ACHN (cell line): ENCODE measurements at places on chromosomes 13 and 19.

DNA sequence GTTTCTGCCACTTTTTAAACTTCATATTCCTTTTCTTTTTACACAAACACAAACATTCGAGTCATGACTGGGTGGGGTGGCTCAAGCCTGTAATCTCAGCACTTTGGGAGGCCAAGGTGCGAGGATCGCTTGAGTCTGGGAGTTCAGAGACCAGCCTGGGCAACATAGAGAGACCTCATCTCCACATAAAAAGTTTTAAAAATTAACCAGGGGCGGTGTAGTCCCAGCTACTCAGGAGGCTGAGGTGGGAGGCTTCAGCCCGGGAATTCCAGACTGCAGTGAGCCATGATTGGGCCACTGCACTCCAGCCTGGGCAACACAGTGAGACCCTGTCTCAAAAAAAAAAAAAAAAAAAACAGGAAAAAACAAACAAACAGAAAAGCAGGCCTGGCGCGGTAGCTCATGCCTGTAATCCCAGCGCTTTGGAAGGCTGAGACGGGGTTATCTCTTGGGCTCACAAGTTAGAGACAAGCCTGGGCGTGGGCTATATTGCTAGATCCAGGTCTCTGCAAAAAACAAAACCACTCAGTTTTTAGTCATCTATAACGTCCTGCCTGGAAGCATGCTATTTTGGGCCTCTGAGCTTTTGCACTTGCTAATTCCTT is 583 bp upstream of the BAX start:
- no peak for DNase-seq

DNA sequence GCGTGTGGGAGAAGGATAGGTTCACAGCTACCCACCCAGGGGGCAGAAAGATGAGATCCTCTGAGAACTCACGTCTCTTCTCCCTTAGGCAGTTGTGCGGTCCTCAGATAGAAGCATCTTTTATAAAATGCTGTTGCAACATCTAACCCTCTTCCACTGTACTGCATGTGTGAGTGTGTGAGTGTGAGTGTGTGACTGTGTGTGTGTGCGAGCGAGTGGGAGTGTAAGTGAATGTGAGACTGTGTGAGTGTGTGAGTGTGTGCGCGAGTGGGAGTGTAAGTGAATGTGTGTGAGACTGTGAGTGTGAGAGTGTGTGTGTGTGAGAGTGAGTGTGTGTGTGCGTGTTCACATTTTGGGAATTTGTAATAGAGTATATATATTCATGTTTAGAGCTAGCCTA is 55.6 kb upstream of the F7 start:
- DNase-seq: no peak

GRCh38 chr13:113916330-113916815 is 52.5 kb upstream of the GAS6 start:
- DNase-seq: no peak

- no peak for DNase-seq
Observed at GRCh38 chr19:56377105-56377924, 16.0 kb downstream of the ZNF582 start.

DNA sequence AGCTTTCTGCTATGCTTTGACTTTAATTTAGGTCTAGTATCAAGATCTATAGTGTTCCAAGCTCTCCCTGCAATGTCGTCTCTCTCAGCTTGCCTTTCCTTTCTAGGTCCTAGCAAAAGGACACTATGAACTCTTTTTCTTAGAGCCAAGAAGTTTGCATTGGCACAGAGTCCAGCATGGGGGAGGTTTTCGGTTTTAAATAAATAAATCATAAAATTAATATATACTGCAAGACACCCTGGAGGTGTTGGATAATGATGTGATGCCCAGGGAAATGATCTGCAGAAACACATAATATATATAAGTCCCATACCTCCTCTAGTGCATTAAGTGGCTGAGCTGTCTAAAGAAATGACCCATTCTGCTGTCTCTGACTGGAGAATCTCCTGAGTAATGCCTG is 316.4 kb upstream of the MAB21L1 start:
- no peak for DNase-seq

GRCh38 chr13:79429309-79429708 is 23.3 kb upstream of the RBM26 start:
- DNase-seq: no peak

DNA sequence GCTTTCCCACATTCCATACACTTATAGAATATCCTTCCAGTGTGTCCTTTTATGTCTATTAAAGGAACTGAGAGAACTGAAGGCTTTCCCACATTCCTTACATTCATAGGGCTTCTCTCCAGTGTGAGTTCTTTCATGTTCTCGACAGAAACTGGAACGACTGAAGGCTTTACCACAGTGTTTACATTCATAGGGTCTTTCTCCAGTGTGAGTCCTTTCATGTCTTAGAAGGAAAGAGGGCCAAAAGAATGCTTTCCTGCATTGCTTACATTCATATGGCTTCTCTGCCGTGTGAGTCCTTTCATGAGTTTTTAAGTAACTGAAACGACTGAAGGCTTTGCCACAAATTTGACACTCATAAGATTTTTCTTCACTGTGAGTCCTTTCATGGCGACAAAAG is 22.3 kb downstream of the ZNF44 start:
- DNase-seq: no peak

GRCh38 chr19:13831537-13832467 is 36.6 kb downstream of the ZSWIM4 start:
- DNase-seq: no peak

GRCh38 chr19:37466277-37466797 is 907 bp downstream of the ZNF569 start:
- DNase-seq: no peak

- peak; percentile 60 for DNase-seq
Observed at GRCh38 chr13:46893798-46894560, 2.9 kb downstream of the HTR2A start.

- peak; percentile 93 for DNase-seq
Observed at GRCh38 chr19:19663256-19664120, at the start of gene ATP13A1. Gene ATP13A1 (minus strand): TSS chr19:19663676. CDS start chr19:19663666, 10 bp downstream.

DNA sequence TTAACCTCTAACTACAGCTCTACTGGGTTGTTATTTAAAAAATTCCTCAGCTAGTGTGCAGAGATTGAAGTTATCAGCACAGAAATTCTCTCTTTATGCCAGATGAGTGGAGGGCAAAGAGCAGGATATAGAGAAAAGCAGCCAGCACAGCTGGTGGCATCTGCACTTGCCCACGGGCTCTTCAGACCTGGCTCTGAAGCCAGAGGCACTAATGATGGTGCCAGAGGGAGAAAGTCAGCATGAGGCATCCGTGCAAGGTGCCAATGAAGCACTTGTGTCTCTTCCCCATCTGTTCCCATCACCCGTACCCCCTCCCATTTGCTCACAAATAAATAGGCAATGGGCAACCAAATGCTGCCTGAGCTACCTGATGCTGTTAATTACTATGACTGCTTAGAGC is 138.9 kb downstream of the OLFM4 start:
- DNase-seq: no peak

DNA sequence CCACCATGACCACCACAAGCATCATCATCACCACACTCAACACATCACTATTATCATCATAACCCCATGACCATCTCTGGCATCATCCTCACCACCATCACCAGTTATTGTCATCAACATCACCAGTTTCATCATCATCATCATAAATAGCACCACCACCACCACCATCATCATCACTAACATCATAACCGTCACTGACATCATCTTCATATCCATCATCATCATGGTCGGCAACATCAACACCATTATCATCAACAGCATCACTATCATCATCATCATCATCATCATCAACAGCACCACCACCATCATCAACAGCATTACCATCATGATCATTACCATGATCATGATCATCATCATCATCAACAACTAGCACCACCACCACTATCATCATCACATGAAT is 67.2 kb downstream of the MBD3L1 start:
- DNase-seq: no peak

DNA sequence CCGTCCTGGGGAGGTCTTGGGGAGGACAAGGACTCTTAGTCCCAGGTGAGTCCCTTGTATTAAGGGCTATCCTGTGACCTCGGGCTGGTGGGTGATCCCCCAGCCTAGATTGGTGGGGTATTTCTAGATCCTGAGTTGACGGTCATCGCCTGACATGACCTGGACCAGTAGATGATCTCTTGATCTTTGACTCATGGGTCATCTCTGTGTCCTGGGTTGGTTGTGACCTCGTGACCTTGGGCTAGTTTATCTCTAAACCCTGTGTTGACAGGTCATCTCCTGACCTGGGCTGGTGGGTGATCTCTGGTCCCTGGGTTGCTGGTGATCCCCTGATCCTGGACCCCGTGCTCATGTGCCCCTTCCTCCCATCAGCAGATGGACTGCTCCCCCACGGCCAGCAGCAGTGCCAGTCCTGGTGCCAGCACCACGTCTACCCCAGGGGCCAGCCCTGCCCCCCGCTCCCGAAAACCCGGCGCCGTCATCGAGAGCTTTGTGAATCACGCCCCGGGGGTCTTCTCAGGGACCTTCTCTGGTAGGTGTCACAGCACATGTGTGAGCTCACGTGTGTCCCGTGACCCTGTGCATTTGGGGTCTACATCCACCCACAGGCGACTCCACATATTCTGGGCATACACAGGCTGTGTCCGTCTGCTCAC is 6.3 kb downstream of the MIDN start:
- no peak for DNase-seq

GRCh38 chr13:33761740-33762139 is 56.2 kb upstream of the RFC3 start:
- peak; percentile 16 for DNase-seq

- peak; percentile 56 for DNase-seq
Observed at GRCh38 chr19:13588957-13589833, 82.9 kb upstream of the CACNA1A start.

DNA sequence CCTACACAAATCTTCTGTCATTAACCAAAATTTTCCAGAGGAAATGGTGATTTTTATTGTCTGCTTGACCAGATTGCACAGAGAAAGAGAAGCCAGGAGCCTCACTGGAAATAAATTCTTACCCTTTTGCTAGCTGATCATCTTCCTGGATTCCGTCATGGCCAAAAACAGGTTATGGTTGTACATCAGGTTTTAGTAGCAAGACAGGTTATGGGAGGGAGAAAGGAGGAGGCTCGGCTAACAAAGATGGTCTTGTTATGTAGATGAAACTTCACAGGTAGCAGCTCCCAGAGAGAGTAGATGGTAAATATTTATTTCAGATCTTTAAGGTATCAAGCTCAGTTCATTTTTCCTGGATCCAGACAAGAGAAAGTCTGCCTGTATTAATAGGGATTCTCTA is 19.7 kb upstream of the CEACAM3 start:
- no peak for DNase-seq
